ENCODE measurements at places on chromosomes 5 and 9.

- no peak for DNase-seq
These were observed 500.8 kb upstream of the WWC1 start for GRCh38 chr5:167790462-167791260.

GRCh38 chr9:97906236-97906831, 16.0 kb downstream of the TRMO start:
- no peak for DNase-seq

DNA sequence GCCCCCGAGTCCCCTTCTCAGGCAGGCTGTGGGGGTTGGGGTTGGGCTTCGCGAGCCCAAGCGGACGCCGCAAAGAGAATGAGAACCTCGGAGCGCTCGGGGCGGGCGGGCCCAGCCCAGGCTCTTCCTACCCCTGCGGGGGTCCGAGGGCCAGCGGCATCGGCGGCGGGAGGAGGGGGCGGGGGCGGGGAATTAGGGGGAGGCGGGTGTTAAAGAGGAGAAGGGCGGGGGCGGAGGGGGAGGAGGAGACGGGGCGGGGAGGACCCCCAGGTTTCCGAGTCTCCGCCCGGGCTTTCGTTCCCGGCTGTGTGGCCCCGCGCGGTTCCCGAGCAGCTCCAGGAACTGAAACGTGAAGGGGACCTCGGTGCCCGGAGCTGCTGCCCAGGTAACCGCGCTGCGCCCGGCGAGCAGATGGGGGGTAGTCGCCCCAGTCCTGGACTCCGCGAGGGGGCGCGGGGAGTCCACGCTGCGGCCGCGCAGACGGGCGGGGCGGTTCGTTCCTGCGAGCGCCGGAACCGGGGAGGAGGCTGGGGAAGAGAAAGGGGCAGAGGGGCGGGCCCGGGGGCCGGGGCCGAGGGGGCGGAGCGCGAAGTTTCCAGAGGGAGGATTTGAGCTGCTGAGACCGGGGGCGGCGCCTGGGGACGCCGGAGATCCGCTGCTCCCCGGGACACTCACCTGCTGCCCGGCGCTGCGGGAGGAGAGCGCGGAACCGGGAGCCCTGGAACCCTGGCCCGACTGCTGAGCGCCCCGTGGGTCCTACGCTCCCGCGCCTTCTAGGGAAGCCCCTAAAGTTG, 38.4 kb upstream of the PLEKHG4B start:
- no peak for DNase-seq

DNA sequence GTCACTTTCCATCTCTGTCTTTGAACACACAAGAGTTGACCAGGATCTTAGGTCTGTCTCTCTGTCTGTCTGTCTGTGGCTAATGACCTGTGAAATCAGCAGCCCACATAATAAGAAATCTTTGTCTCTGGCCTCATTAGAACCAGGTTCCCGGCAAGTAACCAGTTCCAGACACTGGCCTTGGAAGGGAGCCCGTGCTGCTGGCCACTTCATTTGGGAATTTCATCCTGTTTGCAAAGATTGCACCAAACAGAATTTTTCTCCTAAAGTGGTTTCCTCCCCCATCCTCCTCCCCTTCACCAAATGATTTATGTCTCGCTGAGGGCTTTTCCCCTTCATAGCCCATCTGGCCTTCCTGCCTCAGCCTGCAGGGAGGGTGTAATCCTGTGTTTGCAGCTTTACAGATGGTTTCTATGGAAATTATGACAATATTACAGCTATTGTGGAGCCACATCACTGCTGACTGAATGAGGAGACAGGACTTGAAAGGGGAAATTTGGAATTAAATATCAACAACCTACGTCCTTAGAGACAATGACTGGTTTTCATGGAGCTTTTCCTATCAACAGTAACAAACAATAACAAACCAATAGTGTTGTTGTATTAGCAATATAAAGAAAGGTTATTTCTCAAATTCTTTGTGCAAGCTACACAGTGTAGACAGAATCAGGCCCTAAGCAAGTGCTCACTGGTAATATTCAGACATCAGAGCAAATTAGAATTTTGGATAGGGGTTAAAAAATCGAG, 25.7 kb downstream of the DPYSL3 start:
- DNase-seq = peak; percentile 82

- no peak for DNase-seq
These were observed 158.5 kb upstream of the ADAMTS16 start for GRCh38 chr5:4981608-4982007.

DNA sequence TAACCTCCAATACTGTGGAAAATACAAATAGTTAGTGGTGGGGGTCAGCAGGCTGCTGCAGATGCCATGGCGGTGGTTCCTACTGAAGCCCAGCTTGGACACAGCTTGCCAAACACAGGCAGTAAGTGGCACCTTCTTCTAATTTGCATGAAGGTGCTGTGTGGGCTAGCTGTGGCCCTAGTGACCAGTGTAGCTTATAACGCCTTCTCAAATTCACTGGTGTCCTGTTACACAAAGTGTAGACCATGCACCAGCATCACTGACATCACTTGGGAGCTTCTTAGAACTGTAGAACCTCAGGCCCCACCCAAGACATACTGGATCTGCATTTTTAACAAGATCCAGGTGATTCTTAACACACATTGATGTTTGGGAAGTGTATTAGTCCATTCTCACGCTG, 58.8 kb upstream of the TGFBR1 start:
- no peak for DNase-seq

GRCh38 chr5:54742417-54742891, 224.9 kb downstream of the SNX18 start:
- DNase-seq = no peak

DNA sequence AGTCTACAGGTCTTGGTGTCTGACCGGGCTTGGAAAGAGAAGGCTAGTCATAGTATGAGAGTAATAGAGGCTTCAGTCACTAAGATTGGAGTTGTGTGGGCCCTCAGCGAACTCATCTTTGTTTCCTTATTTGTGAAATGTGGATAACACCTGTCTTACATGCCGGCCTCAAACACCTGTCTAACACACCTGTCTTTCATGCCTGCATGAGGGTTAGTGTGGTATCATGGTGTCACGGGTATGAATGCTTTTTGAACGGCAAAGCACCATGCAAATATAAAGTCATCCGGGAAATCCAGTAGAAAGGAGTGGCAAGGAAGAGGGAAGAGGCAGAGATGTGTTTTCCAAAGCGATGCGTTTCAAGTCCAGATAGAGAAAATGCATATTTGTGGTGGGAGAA, 25.5 kb downstream of the GRAMD2B start:
- DNase-seq = no peak

- no peak for DNase-seq
These were observed 98.2 kb upstream of the PRSS3 start for GRCh38 chr9:33697171-33697570.

DNA sequence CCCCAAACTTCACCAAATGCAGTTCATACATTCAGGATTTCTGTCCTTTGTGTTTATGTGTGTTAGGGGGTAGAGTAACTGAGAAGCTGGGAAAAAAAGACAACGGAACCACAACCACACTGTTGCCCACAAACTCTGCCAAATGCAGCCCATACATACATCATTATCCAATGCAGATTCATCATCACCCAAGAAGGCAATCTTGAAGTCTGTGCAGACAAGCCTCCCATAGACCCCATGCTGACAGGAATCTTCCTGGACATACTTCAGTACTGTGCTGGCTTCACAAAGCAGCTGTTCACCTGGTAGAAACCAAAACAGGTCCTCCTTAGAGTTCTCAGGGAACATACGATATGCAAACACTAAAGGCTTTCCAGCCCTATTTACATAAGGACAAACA, 38.9 kb downstream of the MTMR12 start:
- DNase-seq = no peak

DNA sequence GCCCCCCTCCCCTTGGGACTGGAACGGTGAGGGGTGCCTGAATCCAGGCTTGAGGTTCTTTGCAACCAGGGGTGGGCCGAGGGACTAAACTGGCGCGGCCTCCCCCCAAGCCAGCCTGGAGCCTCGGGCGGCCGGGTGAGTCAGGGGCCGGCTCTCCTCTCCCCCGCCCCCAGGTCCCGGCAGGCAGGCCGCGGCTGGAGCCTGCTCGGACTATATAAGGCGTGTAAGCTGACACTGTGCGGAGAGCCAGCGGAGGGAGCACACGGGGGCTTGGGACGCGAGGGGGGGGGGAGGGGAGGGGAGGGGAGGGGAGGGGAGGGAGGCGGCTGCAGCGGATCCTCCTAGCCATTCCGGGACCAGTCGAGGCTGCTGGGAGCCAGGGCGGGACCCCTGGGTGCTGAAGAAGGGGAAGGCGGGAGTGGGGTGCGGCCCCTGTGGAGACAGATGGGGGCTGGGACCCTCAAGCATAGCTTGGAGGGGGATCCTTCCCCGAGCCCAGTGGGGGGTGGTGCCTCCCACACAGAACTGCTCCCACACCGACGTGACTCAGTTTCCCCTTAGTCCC, 595 bp downstream of the PDLIM7 start:
- peak; percentile 91 for DNase-seq

DNA sequence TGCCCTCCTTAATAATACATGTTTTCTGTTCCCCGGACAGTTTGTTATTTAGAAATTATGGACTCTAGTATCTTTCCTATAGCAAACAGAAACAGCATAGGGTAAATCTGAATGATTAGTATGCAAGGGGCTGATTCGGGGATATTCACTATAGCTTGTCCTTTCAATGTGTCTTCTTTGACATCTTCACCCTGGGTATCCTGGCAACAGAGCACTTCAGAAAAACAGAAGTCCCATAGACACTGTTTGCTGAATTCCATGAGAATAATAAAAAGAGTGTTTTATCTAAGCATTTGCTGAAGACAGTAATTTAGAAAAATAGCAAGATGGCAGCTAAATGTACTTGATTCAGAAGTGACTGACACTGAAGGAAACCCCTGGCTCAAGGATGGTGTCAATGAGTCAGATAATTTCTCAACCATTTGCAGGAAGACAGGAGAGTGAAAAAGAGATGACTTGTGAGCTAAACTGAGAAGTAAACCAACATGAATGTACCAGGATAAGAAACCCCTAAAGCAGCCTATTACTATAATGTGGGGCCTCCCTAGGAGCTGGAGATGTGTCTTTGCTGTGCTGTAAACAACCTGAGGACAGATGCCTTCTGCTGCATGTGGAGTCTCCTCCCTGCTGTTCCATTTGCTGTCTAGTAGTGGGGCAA, 246.2 kb downstream of the MAN2A1 start:
- no peak for DNase-seq

GRCh38 chr9:111559000-111559610, 34.1 kb downstream of the ZNF483 start:
- peak; percentile 4 for DNase-seq

- DNase-seq = no peak
These were observed 1.5 kb downstream of the NKD2 start for GRCh38 chr5:1010181-1010510.

GRCh38 chr9:133638711-133639110, 2.5 kb downstream of the DBH start:
- no peak for DNase-seq

All from skeletal muscle cell (primary cell).